Activated CD8-positive, alpha-beta memory T cell treated with anti-CD3 and anti-CD28 coated beads for 48 hours (primary cell): ENCODE measurements at places on chromosomes 13 and 19.

DNA sequence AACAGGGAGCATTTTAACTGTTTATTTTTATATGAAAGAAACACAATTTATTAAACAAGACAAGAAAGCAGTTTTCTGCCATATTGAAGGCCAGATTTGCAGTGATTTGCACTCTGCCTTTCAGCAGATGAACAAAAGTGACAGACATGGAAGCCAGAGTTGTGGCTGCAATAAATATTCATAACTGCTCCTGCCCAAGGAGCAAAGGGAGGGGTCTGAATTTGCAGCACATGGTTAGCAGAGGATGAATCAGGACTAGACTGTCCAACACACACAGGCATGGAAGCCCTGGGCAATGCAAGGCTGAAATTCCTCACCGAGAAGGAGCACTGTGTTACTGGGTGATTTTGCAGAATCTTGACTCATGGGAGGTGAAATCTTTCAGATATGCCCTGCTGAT, 418.2 kb downstream of the DCT start:
- no peak for DNase-seq

- no peak for DNase-seq
Measured at GRCh38 chr19:31913103-31913661, 432.2 kb upstream of the ZNF507 start.

- DNase-seq: no peak
Measured at GRCh38 chr13:39095500-39095899, 57.2 kb downstream of the NHLRC3 start.

GRCh38 chr19:49997709-49998108, 27.5 kb downstream of the VRK3 start:
- DNase-seq: no peak

DNA sequence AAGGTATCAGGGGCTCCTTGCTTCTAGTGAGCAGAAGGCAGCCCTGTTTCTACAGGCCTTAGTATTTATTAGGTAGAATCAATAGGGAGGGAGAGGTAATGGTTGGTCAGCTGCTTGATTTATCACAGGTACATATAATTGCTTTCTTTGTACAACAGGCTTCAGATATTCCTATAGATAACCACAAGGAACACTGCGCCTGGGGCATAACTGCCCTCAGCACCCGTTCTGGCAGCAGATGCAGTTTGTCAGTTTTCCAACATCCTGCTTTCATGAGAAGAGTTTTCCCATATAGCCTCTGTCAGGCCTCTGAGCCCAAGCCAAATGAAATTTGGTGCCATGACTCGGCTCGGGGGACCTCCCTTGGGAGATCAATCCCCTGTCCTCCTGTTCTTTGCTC, 12.4 kb upstream of the ZNF486 start:
- DNase-seq: no peak

GRCh38 chr13:60150538-60150937, 13.2 kb downstream of the DIAPH3 start:
- DNase-seq: no peak

GRCh38 chr19:44777715-44778347, at the start of gene CBLC:
Gene CBLC, plus strand, starts transcription at chr19:44777890. Its CDS starts 42 bp downstream, at chr19:44777932.
- no peak for DNase-seq

DNA sequence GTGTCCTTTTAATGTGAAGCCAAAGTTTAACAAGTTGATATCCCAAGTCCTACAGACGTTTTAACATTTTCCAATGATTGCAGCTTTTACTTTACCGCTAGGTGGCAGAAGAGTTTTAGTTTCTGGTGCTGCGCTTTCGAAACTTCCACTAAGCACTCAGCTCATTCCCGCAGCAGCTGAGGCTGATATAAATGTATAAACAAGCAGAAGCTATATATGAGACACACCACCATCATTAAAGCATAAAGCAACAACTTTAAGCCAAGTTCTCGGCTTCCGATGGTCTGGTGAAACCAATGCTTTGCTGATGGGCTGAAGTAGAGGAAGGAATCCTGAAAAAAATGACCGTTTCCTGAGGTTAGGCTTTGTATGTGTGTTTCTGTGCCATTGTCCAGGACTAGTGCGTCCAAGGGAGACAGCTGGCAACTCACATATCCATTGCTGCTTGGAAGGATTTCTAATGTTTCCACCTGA, 753.9 kb downstream of the OLFM4 start:
- no peak for DNase-seq

- no peak for DNase-seq
Measured at GRCh38 chr19:660793-661426, 2.1 kb downstream of the RNF126 start.

- no peak for DNase-seq
Measured at GRCh38 chr19:41799444-41800000, 3.1 kb downstream of the CEACAM3 start.

DNA sequence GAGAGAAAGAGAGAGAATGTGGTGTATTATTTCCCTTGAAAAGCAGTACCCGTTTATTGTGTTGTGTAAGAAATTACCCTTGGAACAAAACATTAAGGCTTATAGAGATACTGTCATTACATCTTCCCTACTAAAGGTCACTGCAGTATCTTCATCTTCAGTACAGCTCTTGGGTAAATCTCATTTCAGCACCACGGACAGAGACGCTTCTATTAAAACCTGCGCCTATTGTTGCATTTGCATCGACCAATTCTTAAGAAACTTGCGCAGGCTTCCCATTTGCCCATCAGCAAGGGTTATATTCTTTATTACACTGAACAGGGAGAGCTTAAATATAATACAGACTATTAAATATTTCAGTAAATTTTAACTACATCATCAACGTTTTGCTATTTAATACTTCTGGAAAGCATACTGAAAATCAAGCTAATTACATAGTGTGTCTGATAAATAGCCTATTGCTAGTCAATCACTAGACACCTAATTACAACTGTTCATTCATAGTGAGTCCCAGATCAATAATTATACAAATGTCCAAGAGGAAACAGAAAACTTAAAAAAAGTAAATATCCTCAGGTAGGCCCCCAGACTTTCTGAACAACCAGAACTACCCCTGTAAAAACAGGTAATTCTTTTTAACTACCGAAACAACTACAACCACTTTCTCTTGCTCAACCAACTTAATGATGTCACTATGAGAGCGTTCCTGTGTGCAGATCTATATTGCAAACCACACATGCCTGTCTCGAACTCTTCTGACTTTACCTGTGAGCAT, 350.6 kb downstream of the LIG4 start:
- no peak for DNase-seq

DNA sequence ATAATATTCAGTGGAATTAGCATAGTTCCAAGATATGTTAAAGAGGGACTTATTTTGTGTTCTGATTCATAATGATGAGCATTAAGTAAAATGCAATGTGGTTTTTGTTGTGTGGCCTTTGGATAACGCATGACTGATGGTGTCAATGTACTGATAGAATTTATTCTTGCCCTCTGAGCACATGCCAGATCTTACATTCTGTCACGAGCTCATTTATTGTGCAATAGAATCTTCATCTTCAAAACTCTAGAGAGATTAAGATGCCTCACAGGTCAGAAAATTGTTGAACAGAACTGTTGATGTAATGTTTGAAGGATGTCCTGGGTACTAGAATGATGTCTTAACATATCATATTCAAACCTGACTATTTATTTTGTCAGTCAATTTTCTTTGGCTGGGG, 148.0 kb upstream of the HTR2A start:
- DNase-seq: no peak

- no peak for DNase-seq
Measured at GRCh38 chr13:26693749-26694463, 66.7 kb downstream of the GPR12 start.

DNA sequence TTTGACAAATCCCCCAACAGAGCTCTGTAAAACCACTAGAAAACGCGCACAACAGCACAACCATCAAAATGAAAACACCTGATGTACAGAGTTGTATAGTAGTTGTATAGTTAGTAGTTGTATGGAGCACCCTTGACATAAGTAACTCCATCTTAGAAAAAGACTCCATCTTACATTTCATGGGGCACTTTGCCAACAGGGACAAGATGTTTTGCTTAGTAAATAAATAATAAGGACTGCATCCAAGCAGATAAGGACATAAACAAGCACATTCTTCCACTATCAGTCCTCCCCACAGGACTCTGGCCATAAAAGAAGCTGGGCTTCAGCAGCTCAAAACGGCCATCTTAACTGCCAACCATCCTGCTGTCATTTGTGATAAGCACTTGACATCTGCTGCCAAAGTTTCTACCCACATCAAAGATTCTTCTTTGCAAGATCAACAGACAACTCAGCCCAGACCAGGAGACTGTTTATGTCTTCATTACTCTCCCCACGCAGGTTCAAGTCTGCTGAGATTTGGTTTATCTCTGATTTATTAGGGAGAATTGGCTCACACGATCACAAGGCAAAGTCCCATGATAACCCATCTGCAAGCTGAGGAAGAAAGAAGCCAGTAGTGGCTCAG, 20.7 kb upstream of the ZNF331 start:
- DNase-seq: no peak

- DNase-seq: no peak
Measured at GRCh38 chr19:13036366-13036976, 41.2 kb downstream of the NFIX start.

GRCh38 chr19:55283548-55284377, at the start of gene BRSK1:
Gene BRSK1, plus strand, starts transcription at chr19:55283997. Its CDS starts 446 bp downstream, at chr19:55284443.
- DNase-seq: no peak

GRCh38 chr13:98506728-98507230, 70.1 kb downstream of the STK24 start:
- no peak for DNase-seq

DNA sequence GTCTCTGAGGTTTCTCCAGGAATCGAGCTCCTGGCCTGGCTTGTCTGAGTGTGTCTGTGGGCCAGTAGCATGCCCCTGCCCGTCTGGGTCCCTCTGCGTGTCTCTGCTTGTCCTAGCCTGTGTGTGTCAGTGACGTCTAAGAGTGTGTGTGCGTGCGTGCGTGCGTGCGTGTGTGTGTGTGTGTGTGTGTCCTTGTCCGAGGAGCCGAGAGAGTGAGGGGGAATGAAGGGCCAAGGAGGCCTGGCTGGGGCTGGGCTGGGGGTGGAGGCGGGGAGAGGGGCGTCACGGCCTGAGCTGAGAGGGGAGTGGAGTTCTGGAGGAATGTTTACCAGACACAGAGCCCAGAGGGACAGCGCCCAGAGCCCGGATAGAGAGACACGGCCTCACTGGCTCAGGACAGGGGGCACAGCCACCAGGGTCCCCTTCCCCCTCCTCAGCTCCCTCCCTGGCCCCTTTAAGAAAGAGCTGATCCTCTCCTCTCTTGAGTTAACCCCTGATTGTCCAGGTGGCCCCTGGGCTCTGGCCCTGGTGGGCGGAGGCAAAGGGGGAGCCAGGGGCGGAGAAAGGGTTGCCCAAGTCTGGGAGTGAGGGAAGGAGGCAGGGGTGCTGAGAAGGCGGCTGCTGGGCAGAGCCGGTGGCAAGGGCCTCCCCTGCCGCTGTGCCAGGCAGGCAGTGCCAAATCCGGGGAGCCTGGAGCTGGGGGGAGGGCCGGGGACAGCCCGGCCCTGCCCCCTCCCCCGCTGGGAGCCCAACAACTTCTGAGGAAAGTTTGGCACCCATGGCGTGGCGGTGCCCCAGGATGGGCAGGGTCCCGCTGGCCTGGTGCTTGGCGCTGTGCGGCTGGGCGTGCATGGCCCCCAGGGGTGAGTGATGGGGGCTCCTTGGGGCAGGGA, at the start of gene AXL:
Gene AXL, plus strand, starts transcription at position 609 of the 893 bp plus-strand sequence. Its CDS starts 170 bp downstream, at position 779.
- no peak for DNase-seq

DNA sequence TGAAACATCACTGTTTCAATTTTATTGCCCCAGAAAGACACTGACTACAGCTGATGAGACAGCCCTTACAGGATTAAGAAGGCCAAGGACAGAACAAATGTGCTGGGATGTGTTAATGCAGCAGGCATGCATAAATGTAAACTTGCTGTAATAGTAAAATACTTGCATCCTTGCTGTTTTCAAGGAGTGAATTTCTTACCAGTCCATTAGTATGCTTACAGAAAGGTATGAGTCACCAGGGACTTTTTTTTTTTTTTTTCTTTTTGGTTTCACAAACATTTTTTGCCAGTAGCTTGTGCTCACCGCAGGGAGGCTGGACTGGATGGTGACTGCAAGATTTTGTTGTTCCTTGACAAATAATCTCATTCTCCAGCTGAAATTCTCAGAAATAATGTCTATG, 55.1 kb downstream of the GPR180 start:
- no peak for DNase-seq

DNA sequence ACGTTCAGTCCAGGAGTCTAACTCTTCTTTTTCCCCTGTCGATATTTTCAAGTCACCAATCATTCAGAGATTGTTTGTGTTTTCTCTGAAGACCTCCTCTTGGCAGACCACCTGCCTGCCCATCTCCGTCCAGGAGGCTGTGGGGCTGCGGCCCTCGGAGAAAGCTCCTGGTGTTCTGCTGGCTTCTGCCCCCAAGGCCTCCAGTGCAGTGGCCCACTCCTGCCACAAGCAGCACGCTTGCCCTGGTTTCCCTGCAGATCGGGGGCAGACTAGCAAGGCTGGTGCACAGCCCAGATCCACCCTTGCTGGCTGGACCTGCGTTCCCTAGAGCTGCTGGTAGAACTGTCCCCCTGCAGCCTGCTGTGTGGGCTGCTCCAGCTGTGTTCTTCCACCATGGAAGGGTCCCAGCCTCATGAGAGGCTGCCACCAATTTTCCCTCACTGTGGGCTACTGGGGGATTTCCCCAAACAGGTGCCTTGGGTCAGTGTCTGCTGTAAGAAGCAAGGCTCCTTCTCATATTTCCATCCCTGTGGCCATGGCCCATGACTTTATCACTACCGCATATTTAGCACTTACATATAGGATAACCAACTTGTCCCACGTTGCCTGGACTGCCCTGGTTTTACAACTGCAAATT, 43.6 kb upstream of the SERP2 start:
- DNase-seq: no peak

- DNase-seq: no peak
Measured at GRCh38 chr13:107076801-107077200, 508.9 kb upstream of the ARGLU1 start.

- no peak for DNase-seq
Measured at GRCh38 chr13:110176431-110176830, 130.5 kb downstream of the COL4A1 start.

DNA sequence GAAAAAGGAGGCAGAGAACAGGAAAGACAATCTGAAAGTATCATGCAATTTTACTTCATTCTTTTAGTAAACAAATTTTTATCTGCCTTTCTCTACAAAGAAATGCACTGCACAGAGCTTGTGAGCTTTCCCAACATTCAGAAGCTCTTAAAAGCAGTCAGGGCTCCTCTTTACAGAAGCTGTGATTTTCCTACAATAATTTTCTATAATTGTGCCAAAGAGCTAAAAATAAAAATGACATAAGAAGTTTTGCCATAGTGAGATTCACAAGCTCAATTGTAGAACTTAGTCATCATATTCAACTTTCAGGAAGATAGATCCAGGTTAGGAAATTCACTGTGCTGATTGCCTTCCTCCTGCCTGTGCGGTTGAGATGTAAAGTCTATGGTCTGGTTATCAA, 341.4 kb downstream of the PCDH9 start:
- DNase-seq: no peak

GRCh38 chr19:3365836-3366752, at the start of gene NFIC:
Gene NFIC, plus strand, starts transcription at chr19:3366583. Its CDS starts 54 bp downstream, at chr19:3366637.
- DNase-seq: no peak

DNA sequence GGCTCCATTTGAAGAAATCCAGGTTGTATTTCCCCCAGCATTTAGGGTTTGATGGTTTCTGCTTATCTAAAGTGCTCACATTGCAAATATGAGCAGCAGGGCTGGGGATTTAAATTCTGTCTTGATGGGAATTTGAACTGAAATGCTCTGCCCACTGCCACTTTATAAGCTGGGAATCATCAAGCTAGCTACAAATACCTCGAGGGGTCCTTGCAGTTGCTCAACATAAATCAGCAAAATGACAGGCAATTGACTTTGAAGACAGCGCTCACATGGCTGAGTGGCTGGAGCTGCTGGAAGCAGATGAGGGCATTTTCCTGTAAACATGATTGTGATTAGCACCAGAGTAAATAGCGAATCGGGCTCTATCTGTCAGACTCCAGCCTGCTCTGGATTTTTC, 39.4 kb upstream of the MEDAG start:
- no peak for DNase-seq

GRCh38 chr19:38745316-38745715, 1.0 kb upstream of the CAPN12 start:
- no peak for DNase-seq
